Omental fat pad (tissue), 4 donors: ENCODE measurements at places on chromosomes 7 and 10. TPM values are rescaled to one million over a fixed set of nuclear protein-coding genes. Genes with fewer than 3 reads are reported as not detected.

TEX47 gene
- total RNA-seq: not detected

AKR1B1 gene
- total RNA-seq: 101 TPM

PRXL2A gene
- 448 TPM for total RNA-seq

FEZF1 gene
- total RNA-seq: not detected

ZNF425 gene
- 1.4 TPM for total RNA-seq

LIMK1 gene
- total RNA-seq: 18.8 TPM

TMEM229A gene
- not detected for total RNA-seq

PHKG1 gene
- 0.96 TPM for total RNA-seq

TMEM273 gene
- 22.1 TPM for total RNA-seq

FRMPD2 gene
- total RNA-seq: not detected

NFE2L3 gene
- 4.8 TPM for total RNA-seq

DGKI gene
- 2.6 TPM for total RNA-seq

ATRNL1 gene
- total RNA-seq: 19.0 TPM

ABCA13 gene
- 0.16 TPM for total RNA-seq

MTERF1 gene
- total RNA-seq: 8.4 TPM

EPHA1 gene
- total RNA-seq: 0.13 TPM

SBDS gene
- total RNA-seq: 152 TPM

ADAM22 gene
- 0.82 TPM for total RNA-seq

BMPR1A gene
- 26.5 TPM for total RNA-seq

PRR15 gene
- 24.4 TPM for total RNA-seq

MPP7 gene
- total RNA-seq: 4.8 TPM

NPY4R gene
- total RNA-seq: not detected

ADCYAP1R1 gene
- 3.3 TPM for total RNA-seq

ARMC10 gene
- total RNA-seq: 31.8 TPM

OR2A1 gene
- not detected for total RNA-seq

RGR gene
- 3.3 TPM for total RNA-seq

ANKRD7 gene
- total RNA-seq: not detected

FAM241B gene
- total RNA-seq: 0.84 TPM

CDK14 gene
- 25.2 TPM for total RNA-seq

COL1A2 gene
- total RNA-seq: 155 TPM

RAMP3 gene
- total RNA-seq: 174 TPM

ABCC2 gene
- total RNA-seq: 0.84 TPM

MYH16 gene
- not detected for total RNA-seq

ABCB1 gene
- 11.5 TPM for total RNA-seq

SPACDR gene
- 1.3 TPM for total RNA-seq

SVOPL gene
- not detected for total RNA-seq

CADPS2 gene
- total RNA-seq: 15.3 TPM

STRIP2 gene
- total RNA-seq: 6.5 TPM

TLX1 gene
- total RNA-seq: not detected

CRYGN gene
- 1.0 TPM for total RNA-seq

DLX5 gene
- total RNA-seq: 1.3 TPM

NUTM2B gene
- 0.19 TPM for total RNA-seq

APBB1IP gene
- total RNA-seq: 22.9 TPM

ADO gene
- total RNA-seq: 20.0 TPM

ERVW-1 gene
- total RNA-seq: not detected

STK32C gene
- total RNA-seq: 8.9 TPM

PLCE1 gene
- 6.8 TPM for total RNA-seq

CTAGE6 gene
- 0.38 TPM for total RNA-seq

TRPV5 gene
- total RNA-seq: not detected

LIPF gene
- not detected for total RNA-seq

MCM7 gene
- 24.9 TPM for total RNA-seq

ANAPC16 gene
- 67.5 TPM for total RNA-seq

ARID5B gene
- total RNA-seq: 102 TPM

ANXA8L1 gene
- total RNA-seq: 64.8 TPM

FAM25C gene
- total RNA-seq: not detected

THSD7A gene
- total RNA-seq: 12.3 TPM
